ENCODE measurements at places on chromosomes 7 and 10. TPM values are rescaled to one million over a fixed set of nuclear protein-coding genes. Genes with fewer than 3 reads are reported as not detected.

SPDYE2 gene
- total RNA-seq, result not detected

INHBA gene
- 1.4 TPM for total RNA-seq

LRMDA gene
- total RNA-seq, result not detected

NPY gene
- not detected for total RNA-seq

SYT15B gene
- under 0.01 TPM for total RNA-seq

ASZ1 gene
- not detected for total RNA-seq

NKX1-2 gene
- total RNA-seq, result not detected

PIP gene
- 0.32 TPM for total RNA-seq

HTR5A gene
- not detected for total RNA-seq

HBP1 gene
- total RNA-seq, result 64.2 TPM

SORCS1 gene
- total RNA-seq, result not detected

HOXA10 gene
- total RNA-seq, result under 0.01 TPM

CALD1 gene
- total RNA-seq, result 336 TPM

MTG1 gene
- total RNA-seq, result 25.6 TPM

BAMBI gene
- total RNA-seq, result 64.5 TPM

OR13A1 gene
- total RNA-seq, result not detected

VPS26A gene
- 28.2 TPM for total RNA-seq

MCMBP gene
- total RNA-seq, result 51.7 TPM

VGF gene
- total RNA-seq, result 0.65 TPM

AMPH gene
- total RNA-seq, result 1.1 TPM

HTR7 gene
- 2.4 TPM for total RNA-seq

PROSER2 gene
- total RNA-seq, result 9.1 TPM

SLC39A12 gene
- not detected for total RNA-seq

BICC1 gene
- total RNA-seq, result 81.6 TPM

ST8SIA6 gene
- not detected for total RNA-seq

HMX3 gene
- not detected for total RNA-seq

LIPM gene
- not detected for total RNA-seq

DPP6 gene
- total RNA-seq, result not detected

TCAF2 gene
- total RNA-seq, result 12.3 TPM

CYP26A1 gene
- not detected for total RNA-seq

SMKR1 gene
- total RNA-seq, result not detected

Measured in cardiac atrium fibroblast (primary cell).